Nephron progenitor cell (in vitro differentiated cells): ENCODE measurements at places on chromosomes 6 and 20.

- peak; percentile 75 for DNase-seq
Measured at GRCh38 chr6:89145956-89146717, at the start of gene PM20D2. TSS of gene PM20D2 (plus strand) at chr6:89146055. CDS start at chr6:89146145, 90 bp downstream.

- no peak for DNase-seq
Measured at GRCh38 chr20:58746620-58747019, 54.0 kb downstream of the NPEPL1 start.

- DNase-seq: peak; percentile 50
Measured at GRCh38 chr20:45629496-45630100, at the start of gene WFDC10A. TSS of gene WFDC10A (plus strand) at chr20:45629739. CDS start at chr20:45629814, 75 bp downstream.

- DNase-seq: no peak
Measured at GRCh38 chr6:33845031-33845745, 41.4 kb upstream of the MLN start.

GRCh38 chr20:53677447-53678314 is 84.0 kb upstream of the ZNF217 start:
- peak; percentile 22 for DNase-seq

DNA sequence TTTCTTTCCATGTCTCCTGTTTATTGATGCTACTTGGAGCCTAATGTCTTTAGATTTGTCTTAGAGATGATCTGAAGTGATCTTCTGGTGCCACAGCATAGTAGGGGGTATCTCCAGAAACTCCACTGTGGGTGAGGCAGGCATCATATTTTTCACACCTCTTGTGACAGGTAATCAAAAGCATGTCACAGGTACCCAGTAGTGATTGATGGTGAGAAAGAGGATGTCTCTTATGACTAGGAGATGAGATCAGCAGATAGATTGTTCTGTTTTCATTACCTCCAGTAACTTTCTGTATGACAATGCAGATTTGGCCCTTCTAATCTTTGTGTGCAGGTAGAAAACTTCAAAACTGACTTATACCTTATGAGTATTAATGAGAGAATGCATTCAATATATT is 13.5 kb downstream of the NCOA7 start:
- DNase-seq: no peak

GRCh38 chr20:20343932-20344331 is 24.0 kb upstream of the INSM1 start:
- DNase-seq: no peak

- no peak for DNase-seq
Measured at GRCh38 chr6:145544514-145544913, 190.8 kb downstream of the EPM2A start.

GRCh38 chr6:157032923-157033322 is 255.7 kb downstream of the ARID1B start:
- no peak for DNase-seq

DNA sequence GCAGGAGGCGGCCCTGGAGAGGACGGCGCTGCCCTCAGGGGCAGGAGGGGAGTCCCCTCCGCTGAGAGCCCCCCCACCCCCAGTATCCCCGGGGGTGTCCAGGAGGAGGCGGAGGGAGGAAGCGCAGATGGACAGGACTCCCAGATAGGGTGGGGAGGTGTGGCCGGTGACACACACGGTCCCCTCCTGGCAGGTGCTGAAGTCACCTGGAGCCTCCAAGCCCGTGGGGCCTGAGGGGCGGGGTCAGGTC is 1.4 kb downstream of the STMN3 start:
- DNase-seq: no peak
